ENCODE measurements at places on chromosomes 1 and 21. TPM values are rescaled to one million over a fixed set of nuclear protein-coding genes. Genes with fewer than 3 reads are reported as not detected.

GRCh38 chr1:77925956-77926355, 37.5 kb downstream of the NEXN start:
- no peak for DNase-seq

- no peak for DNase-seq
These were observed 663 bp upstream of the GBP6 start for GRCh38 chr1:89363196-89363595.

DNA sequence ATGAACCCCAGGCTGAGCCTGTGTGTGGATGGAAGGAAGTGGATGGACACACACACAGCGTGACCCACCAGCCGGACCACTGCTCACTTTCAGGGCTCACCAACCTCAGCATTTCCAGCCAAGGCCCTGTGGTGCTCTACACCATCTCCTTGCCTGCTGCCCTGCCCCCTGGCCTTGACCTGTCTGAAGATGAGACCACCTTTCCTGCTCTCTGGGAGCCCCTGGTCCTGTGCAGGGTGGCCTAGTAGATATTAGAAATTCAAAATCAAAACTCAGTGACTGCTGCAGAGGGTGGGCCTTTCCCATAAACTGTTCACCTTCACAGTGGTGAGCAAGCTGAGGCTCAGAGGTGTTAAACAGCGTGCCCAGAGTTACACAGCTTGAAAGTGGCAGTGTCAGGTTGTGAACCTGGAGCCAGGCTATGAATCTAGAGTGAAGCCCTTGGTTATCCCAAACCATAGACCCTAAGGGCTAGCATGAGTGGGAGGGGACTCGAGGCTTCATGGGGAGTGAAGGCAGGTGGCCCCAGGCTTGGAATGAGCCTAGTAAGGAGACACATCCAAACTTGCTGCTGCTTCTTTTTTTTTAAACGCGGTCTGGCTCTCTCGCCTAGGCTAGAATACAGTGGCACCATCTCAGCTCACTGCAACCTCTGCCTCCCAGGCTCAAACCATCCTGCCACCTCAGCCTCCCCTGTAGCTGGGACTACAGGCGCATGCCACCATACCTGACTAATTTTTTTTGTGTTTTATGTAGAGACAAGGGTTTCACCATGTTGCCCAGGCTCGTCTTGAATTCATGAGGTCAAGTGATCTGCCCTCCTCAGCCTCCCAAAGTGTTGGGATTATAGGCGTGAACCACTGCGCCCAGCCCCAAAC, 41.5 kb downstream of the MAN1C1 start:
- DNase-seq, result no peak

DNA sequence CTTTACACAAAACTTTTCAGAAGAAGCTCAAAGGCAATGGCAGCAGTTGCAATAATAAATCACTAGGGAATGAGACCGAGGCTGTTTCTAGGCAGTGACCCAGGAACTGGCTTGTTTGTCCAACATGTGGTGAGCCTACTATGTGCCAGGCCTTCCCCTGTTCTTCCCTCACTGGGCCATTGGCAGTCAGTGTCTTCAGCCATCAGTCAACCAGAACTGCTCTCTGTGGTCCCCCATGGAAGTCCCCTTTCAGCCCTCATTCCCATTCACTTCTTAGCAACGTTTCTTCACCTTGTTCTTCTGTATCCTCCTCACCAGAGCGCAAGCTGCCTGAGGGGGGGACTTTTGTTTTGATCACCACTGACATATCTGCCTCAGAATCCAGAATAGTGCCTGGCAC, 274.1 kb downstream of the RRAGC start:
- DNase-seq, result no peak

DNA sequence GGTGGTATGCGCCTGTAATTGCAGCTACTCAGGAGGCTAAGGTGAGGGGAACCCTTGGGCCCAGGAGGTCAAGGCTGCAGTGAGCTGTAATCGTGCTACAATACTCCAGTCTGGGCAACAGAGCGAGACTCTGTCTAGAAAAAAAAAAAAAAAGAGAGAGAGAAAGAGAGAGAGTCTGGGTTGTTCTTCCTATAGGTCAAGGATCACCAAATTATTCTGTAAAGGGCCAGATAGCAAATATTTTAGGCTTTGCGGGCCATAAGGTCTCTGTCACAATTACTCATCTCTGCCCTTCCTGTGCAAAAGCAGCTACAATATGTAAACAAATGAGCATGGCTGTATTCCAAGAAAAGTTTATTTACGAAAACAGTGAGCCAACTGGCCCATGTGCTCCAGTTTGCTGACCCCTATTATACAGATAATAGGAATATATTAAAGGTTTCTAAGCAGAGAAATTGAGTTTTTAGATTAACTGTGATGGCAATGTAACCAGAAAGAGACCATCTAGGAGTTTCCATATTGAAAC, 2.1 kb downstream of the SASS6 start:
- DNase-seq, result no peak

DNA sequence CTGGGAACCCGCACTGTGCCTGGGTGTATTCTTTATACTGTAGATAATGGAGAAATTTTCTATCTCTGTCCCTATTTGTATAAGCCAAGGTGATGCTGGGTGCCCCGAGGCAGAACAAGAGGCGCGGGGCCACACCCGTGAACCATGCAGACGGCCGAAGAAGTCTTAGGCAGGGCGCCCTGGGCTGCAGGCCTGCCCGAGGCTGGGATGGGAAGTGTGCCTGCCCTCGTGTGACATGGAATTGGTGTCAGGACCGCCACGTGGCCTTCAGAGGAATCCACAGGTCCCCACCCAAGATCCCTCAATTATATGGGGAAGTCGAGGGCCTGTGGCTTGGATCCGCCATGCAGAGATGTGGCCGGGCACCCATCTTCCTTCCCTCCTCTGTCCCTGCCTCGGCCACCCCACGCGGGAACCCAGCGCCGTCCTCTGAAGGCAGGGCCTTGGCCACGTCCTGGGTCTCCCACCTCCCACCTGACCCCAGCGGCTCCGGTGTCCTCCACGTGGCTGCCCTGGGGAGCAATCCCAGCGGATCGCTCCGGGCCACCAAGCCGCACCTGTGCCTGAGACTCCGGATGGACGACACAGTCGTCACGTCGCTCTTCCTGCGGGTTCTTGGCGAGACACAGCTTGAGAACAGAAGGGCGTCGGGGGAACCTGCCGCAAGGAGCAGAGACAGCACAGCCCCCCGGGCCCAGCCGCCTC, 19.9 kb upstream of the ARHGEF16 start:
- DNase-seq, result no peak

DNA sequence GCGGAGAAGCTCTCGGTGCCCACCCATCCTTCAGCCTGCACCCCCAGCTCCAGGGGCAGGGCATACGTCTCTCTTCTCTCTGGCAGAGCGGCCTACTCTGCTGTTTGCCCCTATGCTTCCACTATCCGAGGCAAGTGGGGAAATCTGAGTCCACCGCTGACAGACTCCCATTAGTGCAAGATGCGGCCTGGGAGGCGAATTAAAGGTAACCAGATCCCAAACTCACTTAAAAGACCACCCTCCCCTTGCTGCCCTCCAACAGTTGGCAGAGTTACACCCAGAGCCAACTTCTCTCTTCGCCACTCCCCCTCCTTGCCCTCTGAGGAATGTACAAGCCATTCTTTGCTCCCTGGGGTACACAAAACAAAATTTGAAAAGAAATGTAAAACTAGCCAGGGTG, 6.4 kb downstream of the FOXD3 start:
- DNase-seq, result no peak

DNA sequence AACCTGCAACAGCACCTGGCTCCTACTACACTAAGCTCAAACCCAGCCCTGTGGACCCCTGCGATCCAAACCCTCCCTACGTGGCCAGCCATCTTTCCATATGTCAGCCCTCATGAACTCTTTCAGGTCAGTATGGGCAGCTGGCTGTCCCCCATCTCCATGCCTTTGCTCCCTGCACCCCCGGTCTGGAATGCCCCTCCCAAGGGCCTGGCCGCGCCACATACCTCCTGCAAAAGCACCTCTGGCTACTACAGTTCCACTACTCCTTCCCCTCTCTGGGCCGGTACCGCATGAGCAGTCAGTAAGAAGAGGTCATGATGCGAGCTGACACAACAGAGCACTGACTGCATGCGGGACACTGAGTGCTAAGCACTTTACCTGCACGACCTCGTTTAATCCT, 10.0 kb upstream of the TAGLN2 start:
- no peak for DNase-seq

RNF223 gene
- 1.0 TPM for total RNA-seq

S100A8 gene
- 7.0 TPM for total RNA-seq

SLAMF9 gene
- not detected for total RNA-seq

CORT gene
- 0.66 TPM for total RNA-seq

All from mucosa of gallbladder (tissue), 1 donor.